Diencephalon (tissue), 1 donor: ENCODE measurements at places on chromosomes 2 and 18. TPM values are rescaled to one million over a fixed set of nuclear protein-coding genes. Genes with fewer than 3 reads are reported as not detected.

CBLN2 gene
- total RNA-seq, result 127 TPM

REG3A gene
- not detected for total RNA-seq

NYAP2 gene
- 16.1 TPM for total RNA-seq

ALPG gene
- not detected for total RNA-seq

AFF3 gene
- 26.3 TPM for total RNA-seq

SPDYA gene
- 1.2 TPM for total RNA-seq

DSG4 gene
- not detected for total RNA-seq

SERPINB13 gene
- total RNA-seq, result under 0.01 TPM

SCTR gene
- total RNA-seq, result 0.69 TPM

ASPRV1 gene
- 3.0 TPM for total RNA-seq

KCNK3 gene
- total RNA-seq, result 10.1 TPM

HOXD4 gene
- total RNA-seq, result not detected

HOXD3 gene
- not detected for total RNA-seq

IL18R1 gene
- total RNA-seq, result 0.46 TPM

SLC19A3 gene
- total RNA-seq, result 3.9 TPM

CXCR4 gene
- 46.8 TPM for total RNA-seq

C2orf76 gene
- 14.5 TPM for total RNA-seq

POTEJ gene
- total RNA-seq, result 0.46 TPM

RGPD4 gene
- 0.23 TPM for total RNA-seq

PFN4 gene
- total RNA-seq, result 0.92 TPM

SAP130 gene
- total RNA-seq, result 8.8 TPM

RUFY4 gene
- total RNA-seq, result 0.23 TPM

LAMA3 gene
- 3.7 TPM for total RNA-seq

IL36G gene
- not detected for total RNA-seq
